CD14-positive monocyte (primary cell): ENCODE measurements at places on chromosomes 7 and 10.

DNA sequence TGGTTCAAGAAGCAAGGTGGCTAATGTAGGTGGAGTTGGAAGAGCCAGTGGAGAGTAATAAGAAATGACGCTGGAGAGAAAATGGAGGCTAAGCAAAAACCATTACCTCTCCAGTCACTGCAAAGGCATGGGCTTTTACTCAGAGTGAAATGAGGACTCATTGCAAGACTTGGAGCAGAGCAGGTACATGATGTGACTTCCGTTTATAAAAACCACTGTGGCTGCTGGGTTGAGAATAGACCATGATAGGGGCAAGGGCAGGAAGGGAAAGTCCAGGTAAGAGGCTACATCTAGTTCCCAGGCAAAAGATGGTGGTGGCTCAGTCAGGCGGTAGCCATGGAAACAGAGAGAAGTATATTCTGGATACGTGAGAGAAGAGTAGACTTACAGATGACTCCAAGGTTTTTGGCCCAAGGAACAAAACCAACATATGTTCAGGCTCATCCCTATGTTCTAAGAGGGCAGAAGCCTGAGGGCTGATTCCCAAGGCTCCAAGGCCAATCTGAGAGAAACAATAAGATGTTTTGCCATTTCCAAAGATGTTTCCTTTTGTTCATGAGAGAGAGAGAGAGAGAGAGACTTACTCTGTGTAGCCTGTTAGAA is 21.5 kb upstream of the PDE1C start:
- DNase-seq, result no peak

- DNase-seq, result no peak
Observed at GRCh38 chr10:100362570-100363496, 15.8 kb downstream of the SCD start.

DNA sequence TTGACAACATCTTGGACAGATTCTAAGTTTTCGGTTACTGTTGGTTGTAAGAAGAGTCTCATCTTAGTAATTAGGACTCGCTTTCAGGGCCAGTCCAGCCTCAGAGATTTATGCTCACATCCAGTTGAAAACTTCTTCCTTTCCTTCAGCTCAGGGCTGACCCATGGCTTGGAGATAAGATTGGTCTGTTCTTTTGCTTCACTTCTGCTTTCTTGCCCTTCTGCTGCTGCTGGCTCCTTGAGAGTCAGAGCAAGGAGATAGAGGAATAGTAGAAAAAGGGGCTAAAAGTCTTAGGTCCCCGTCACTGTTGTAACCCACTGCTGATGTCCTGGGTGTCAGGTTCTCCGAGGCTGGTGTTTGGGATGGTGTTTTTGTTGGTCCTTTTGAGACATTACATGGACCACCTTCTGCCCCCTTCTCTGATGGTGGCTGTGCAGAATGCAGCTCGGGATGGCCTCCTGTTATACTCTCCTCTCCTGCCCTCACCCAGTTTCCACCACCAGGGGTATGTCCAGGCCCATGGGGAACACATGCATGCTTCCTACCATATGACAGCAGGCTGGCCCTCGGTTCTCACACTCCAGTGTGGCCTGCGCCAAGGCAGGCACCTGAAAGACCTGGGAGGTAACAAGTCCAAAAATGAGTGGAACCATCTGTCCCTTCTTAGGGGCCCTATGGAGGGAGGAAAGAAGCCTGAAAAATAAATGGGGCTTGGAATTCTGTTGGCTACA is 67.8 kb upstream of the PCBD1 start:
- DNase-seq, result no peak

DNA sequence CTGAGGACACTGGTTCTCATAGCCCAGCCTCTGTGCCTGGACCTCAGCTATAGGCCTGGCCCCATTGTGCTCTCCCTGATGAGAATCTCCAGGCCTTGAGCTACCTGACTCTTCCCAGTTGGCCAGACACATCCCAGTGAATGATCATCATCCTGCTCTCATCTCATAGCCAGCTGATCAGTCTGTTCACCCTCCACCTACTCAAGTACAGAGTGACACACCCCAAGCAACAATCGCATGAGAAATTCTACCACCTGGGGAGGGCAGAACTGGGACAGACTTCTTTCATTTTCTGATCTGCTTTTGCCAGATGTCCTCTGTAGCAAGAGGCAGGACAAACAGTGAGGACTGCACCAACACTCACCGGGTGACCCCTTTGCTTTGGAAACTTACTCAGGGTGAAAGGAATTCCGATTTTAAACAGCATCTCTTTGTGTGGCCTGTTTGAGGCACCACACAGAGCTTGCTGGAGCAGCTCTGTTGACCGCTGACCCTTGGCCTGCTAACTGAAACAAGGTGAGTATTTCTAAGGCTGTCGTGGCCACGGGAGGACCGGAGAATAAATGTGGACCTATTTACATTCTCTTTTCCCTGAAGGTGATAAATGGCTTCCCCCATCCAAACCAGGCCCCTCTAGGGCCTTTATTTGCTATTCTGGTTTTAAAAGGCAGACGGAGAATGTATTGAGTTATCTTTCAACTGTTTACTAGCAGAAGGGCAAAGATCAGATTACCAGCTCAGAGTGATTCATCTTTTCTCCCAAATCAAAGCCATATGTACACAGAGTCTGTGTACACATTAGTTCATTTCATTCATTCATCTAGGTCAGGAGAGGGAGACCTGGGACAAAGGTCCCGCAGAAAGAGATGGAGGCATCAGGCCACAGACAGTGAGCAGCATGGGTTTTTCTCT is 181.4 kb upstream of the TNS3 start:
- no peak for DNase-seq
